Activated CD4-positive, alpha-beta T cell treated with anti-CD3 and anti-CD28 coated beads for 1 hour (primary cell): ENCODE measurements at places on chromosomes 4 and X.

DNA sequence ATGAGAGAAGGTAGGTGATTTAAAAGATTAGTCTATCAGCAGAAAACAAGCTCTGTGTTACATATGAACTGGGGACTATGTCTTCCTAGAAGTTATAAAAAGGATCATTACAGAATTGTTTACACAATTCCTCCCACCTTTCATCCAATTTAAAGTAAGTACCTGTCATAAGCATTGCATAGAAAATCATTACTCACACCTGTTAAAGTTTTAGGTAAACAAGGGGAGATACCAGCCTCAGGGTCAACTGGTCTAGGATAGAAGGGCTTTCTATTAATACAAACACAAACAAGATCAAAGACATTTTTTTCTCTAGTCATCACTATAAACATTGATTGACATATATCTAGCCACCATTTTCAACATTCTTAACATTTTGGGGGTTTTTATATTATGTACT is 333.9 kb downstream of the ARHGAP24 start:
- no peak for DNase-seq

- no peak for DNase-seq
Measured at GRCh38 chr4:12458621-12459020, 1025.5 kb downstream of the RAB28 start.

- DNase-seq, result no peak
Measured at GRCh38 chrX:15864629-15865028, 10.0 kb upstream of the AP1S2 start.

DNA sequence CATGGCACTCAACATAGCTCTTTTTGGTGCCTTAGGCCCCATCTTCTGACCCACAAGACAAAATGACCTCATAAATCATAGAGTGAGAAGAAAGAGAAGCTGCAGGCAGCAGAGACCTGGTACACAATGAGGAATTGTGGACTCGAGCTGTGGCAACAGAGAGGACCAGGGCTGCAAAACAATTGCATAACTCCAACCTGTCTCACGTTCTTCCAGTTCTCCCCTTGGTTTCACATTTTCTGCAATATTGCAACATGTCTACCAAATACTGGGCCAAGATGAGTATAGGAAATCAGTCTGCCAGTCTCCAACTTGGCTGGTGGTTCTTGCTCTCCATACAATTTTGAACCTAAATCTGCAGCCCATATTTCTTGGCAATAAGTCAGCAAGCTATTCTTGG is 105.3 kb downstream of the KDR start:
- DNase-seq, result no peak

GRCh38 chr4:120718979-120719566 is 203.5 kb downstream of the PRDM5 start:
- no peak for DNase-seq

DNA sequence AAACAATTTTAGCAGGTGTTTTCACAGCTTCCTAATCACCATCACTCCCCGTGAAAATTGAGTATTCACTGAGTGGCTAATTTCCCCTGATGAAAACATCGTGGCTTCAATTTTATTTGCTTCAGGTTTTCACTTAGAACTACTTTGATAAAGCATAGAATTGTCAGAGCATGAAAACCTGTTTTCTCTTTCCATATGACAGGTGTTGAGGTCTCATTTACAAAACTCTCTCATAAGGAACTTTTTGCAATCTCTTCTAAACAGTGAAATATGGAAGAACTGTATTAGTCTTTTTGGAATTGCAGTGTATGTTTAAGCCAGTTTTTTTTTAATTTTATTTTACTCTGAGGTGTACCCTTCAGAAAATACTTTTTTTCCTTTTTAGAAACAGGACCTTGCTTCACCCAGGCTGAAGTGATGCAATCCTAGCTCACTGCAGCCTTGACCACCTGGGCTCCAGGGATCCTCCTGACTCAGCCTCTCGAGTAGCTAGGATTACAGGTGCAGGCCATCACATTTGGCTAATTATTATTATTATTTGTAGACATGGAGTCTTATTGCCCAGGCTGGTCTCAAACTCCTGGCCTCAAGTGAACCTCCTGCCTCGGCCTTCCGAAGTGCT is 111.2 kb upstream of the RAPGEF2 start:
- no peak for DNase-seq

GRCh38 chr4:1210971-1211370 is 38.0 kb downstream of the CTBP1 start:
- DNase-seq, result no peak

DNA sequence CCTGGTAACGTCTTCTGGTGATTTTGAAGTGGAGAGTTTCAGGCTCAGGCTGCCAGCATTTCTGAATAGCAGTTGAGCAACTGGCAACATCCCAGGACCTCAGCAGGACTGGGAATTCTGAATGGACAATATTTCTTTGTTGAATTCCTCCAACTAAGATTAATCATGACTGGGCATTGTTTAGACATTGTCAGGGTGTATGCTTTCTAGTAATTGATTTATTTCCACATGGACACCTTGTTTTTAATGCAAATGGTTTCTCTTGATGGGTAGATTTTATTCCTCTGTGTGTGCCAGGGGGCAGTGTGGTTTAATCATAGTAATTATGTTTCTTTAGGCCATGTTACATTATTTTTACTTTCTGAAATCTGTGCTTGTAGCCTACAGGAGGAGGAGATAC is 1004.7 kb upstream of the LCORL start:
- DNase-seq, result no peak

GRCh38 chr4:42925921-42926320 is 33.4 kb downstream of the GRXCR1 start:
- no peak for DNase-seq

- no peak for DNase-seq
Measured at GRCh38 chrX:112735147-112735546, 55.4 kb upstream of the LHFPL1 start.

- no peak for DNase-seq
Measured at GRCh38 chr4:186882293-186882692, 158.6 kb upstream of the FAT1 start.

DNA sequence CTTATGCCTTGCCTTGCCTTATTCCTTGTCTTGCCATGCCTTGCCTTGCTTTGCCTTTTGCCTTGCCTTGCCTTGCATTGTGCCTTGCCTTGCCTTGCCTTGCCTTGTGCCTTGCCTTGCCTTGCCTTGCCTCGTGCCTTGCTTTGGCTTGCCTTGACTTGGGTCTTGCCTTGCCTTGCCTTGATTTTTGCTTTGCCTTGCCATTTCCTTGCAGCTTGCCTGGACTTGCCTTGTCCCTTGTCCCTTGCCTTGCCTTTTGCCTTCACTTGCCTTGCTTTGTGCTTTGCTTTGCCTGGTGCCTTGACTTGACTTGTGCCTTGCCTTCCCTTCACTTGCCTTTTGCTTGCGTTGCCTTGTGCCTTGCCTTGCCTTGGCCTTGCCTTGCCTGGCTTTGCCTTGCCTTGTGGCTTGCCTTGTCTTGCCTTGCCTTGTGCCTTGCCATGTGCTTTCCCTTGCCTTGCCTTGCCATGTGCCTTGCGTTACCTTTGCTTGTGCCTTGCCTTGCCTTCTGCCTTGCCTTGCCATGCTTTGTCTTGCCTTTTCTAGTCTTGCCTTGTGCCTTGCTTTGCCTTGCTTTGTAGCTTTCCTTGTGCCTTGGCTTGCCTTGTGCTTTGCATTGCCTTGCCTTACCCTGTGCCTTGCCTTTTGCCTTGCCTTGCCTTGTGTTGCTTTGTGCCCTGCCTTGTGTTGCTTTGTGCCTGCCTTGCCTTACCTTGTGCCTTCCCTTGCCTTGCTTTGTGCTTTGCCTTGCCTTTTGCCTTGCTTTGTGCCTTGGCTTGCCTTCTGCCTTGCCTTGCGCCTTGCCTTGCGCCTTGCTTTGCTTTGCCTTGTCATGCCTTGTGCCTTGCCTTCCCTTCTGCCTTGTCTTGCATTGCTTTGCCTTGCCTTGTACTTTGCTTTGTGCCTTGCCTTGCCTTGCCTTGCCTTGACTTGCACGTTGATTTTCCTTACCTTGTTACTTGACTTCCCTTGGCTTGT is 92.8 kb downstream of the TAB3 start:
- no peak for DNase-seq

GRCh38 chrX:28576117-28576516 is 11.1 kb upstream of the IL1RAPL1 start:
- DNase-seq, result no peak

- no peak for DNase-seq
Measured at GRCh38 chr4:111480510-111480909, 664.7 kb upstream of the FAM241A start.

DNA sequence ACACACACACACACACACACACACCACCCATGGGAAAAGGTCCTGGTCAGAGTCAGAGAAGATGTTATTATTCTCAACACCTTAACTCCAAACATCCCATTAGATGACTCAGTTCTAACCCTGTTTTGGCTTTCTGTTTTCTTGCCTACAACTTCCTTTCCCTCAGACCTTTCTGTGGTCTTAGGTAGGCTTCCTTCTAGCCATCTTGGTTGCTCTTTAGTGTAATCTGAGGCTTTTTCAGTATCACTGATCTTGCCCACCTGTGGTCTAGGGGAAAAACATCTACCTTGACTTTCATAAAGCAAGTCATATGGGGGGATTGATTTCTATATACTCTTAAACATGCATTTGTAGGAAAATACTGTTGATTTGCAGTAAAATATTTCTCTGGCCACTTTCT is 56.9 kb downstream of the ATG4A start:
- DNase-seq, result no peak

DNA sequence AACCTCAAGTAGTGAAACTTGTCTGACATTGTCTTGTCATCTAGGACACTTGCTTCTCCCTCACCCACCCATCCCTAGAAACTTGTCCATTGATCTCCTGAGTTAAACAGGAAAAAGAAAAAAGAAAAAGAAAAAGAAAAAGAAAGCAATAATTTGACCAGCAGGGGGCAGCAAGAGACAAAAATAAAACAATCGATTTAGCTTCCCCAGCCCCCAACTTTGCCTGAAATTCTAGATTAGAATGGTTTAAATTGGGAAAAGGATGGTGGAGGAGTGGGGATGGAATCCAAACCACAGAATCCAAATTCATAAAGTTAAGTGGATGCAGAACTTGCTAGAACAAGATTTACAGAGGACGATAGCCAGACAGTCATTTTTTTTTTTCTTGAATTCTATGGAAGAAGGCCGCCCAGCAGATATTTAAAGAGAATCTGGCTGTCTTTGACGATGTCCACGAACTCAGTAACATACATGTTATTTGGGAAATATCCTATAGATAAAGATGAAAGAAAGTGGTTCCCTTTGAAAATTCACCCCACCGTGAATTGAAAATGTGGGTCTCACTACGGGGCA is 282.9 kb downstream of the USP46 start:
- no peak for DNase-seq

GRCh38 chrX:30156009-30156408 is 59.4 kb upstream of the MAGEB2 start:
- DNase-seq, result no peak

DNA sequence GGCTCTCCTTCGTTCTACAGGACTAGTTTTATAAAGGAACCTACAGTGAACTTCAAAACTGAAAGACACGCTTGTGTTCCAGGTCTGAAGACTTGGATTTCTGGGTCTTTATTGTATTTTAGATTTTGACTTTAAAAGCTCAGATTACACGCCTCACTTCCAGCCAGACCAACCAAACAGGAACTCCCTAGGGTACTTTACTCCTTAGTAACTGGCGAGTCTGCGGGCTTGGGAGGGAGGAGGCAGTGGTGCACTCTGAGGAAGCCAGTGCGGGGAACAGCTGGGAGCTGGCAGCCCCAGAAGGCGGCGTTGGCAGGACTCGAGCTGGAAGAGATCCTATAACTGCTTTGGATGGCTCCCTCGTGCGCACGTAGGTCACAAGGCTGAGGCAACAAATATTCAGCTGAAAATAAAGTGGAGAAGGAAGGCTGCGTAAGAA is 391 bp upstream of the PHKA1 start:
- no peak for DNase-seq

DNA sequence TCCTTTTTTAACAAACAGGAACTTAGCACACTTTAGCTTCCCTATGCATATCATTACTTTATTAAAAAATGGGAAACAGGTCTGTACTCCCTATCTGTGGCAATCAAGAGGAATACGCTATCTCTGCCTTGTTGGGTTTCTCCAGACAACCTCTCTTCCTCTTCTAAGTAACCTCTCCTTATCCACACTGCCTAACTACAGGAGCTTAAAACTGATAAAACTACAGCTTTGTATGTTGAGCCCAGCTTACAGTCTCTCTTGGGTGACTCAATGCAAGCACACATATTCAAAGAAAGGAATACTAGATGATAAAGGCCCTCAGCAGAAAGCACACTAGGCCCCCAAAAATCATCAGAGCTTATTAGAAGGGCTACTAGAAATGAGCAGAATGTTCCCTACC is 8.9 kb downstream of the NUP62CL start:
- no peak for DNase-seq
